ENCODE measurements at places on chromosomes 3 and 15.

DNA sequence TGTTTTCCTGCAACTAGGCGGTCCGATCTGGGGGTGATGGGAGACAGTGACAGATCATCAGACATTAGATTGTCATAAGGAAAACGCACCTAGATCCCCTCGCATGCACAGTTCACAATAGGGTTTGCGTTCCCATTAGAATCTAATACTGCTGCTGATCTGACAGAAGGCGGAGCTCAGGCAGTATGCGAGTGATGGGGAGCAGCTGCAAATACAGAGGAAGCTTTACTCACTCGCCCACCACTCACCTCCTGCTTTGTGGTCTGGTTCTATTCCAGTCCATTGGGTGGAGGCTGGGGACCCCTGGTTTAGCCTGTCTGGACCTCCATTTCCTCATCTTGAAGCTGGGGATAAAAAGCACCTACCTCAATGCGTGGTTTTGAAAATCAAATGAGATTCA lies 437.5 kb upstream of the PROK2 start:
- no peak for DNase-seq

DNA sequence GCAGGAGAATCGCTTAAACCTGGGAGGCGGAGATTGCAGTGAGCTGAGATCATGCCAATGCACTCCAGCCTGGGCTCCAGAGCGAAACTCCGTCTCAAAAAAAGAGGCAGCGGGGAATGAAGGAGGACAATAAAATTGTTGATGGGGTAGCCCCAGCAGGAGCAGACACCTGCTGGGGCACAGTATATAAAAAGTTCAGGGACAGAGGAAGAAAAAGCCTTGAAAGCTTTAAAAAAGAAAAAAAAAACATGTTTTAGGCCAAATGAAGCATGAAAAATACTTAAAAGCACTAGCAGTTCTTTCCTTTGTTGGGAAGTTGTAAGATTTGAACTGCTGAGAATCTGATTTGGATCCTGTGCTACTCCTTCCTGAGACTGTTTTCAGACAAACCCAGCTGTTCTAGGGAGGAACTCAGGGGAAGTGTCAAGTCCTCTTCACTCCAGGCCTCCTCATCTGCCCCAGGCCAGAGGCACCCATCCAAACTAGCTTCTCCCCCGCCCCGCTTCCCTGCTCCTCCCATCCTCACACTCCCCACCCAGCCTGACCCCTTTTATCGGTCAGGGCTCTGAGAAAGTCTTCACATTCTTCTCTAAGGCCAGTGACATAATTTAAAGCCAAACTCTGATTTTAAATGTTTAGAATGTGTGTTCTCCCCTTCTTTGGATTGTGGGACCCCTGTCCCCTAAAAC lies 4.9 kb downstream of the IL17RD start:
- peak; percentile 62 for DNase-seq

GRCh38 chr15:74901612-74902063 lies 5.0 kb downstream of the FAM219B start:
- DNase-seq: no peak

DNA sequence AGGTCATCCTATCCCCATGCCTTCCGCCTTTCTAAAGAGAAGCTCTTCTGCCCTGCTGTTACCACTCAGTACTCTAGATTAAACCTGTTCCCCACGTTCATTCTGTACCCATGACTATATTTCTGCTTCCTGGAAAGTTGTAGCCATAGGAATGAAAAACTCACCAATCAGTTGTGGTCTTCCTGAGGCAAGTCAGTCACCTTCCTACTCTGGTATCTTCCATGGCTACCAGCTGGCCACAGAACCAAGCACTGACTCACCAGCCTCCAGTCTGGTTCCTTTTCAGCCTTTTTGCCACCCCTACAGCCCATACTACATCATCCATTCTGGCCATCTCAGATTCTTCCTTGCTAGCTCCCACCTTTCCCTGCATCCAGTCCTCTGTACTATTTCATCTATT lies 46.4 kb downstream of the TMEM44 start:
- DNase-seq: no peak

DNA sequence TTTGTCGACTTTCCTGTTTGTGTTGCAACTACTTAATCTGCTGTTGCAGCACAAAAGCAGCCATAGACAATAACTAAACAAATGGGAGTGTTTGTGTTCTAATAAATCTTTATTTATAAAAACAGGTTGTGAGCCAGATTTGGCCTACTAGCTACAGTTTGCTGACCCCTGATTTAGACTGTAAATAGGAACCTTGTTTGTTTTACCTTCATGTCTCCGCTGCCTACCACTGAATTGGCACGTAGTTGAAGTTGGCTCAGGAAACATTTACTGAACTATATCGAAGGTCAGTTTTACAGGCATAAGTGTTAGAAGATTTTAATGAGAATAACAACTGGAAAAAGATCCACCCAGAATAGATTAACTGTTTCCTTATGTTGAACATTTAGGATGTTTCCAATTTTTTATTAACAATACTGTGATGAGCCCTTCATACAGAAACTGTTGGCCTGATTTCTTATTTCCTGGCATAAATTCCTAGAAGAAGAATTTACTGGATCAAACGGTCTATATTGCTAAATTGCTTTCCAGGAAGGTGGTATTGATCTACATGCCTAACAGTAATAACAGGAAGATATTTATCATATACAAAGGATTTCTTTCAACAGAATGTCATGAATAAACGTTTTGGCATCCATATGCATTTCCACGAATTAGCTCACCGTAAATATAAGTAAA lies 156.2 kb upstream of the NR2E3 start:
- DNase-seq: no peak

GRCh38 chr3:69276884-69277283 lies 109.0 kb downstream of the FRMD4B start:
- DNase-seq: no peak

- no peak for DNase-seq
Measured at GRCh38 chr15:27382361-27383025, 411.5 kb downstream of the GABRG3 start.

GRCh38 chr15:26007151-26007550 lies 144.0 kb upstream of the ATP10A start:
- no peak for DNase-seq

DNA sequence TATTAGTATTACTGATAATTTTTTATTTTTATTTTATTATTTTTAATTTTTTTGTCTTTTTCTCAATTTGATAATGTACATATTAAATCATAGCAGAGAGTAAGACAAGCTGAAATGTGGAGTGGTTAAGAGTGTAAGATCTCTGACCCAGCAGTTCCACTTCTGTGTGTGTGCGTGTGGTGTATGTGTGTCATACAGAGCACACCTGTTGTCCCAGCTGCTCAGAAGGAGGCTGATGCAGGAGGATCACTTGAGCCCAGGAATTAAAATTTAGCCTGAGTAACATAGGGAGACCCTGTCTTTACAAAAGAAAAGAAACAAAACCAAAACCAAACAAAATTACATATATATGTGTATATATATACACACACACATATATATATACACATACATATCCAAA lies 1.4 kb upstream of the CIDEC start:
- DNase-seq: no peak

- DNase-seq: no peak
Measured at GRCh38 chr15:85335193-85335942, 45.0 kb upstream of the AKAP13 start.

DNA sequence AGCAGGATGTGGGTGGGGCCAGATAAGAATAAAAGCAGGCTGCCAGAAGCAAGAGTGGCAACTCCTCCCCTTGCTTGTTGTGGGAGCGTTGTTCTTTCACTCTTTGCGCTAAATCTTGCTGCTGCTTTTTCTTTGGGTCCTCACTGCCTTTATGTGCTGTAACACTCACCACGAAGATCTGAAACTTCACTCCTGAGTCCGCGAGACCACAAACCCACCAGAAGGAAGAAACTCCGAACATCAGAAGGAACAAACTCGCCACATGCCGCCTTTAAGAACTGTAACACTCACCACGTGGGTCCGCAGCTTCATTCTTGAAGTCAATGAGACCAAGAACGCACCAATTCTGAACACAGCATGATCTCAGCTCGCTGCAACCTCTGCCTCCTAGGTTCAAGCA lies 72.9 kb downstream of the IL12A start:
- DNase-seq: no peak

GRCh38 chr15:73727330-73727976 lies 25.7 kb downstream of the INSYN1 start:
- no peak for DNase-seq

DNA sequence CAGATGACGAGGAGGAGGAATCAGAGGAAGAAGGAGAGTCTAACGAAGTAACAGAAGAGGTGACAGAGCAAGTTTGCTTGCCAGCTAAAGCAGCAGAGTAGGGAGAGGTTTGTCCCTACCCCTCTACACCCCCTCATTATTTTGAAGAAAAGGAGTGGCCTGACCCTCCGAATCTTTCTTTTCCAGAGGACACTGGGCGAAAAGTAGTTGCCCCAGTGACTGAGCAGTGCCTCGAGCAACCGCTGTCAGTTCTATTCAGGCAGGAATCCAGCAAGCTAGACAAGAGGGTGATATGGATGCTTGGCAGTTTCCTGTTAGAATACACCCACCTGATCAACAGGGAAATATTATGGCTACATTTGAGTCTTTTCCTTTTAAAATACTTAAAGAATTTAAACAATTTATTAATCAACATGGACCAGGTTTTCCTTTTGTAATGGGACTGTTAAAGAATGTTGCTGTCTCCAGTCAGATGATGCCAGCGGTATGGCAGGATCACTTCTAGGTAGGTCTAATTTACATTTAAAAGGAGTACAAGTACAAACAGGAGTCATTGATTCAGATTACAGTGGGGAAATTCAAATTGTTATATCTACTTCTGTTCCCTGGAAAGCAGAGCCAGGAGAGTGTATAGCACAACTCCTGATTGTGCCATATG lies 31.9 kb upstream of the ACVR2B start:
- no peak for DNase-seq

GRCh38 chr15:77588126-77588525 lies 44.6 kb downstream of the LINGO1 start:
- no peak for DNase-seq

- no peak for DNase-seq
Measured at GRCh38 chr15:58864602-58865424, 68.7 kb downstream of the SLTM start.

- no peak for DNase-seq
Measured at GRCh38 chr15:46892621-46893160, 824.6 kb upstream of the SEMA6D start.

GRCh38 chr3:101567528-101568317 lies 6.1 kb downstream of the TRMT10C start:
- DNase-seq: no peak

- no peak for DNase-seq
Measured at GRCh38 chr3:82002491-82002890, 241.0 kb upstream of the GBE1 start.

- no peak for DNase-seq
Measured at GRCh38 chr15:78810362-78811123, 721 bp downstream of the ADAMTS7 start.

GRCh38 chr3:183306798-183307671 lies 54.0 kb downstream of the B3GNT5 start:
- DNase-seq: no peak

- no peak for DNase-seq
Measured at GRCh38 chr3:177883957-177884356, 652.3 kb upstream of the KCNMB2 start.

DNA sequence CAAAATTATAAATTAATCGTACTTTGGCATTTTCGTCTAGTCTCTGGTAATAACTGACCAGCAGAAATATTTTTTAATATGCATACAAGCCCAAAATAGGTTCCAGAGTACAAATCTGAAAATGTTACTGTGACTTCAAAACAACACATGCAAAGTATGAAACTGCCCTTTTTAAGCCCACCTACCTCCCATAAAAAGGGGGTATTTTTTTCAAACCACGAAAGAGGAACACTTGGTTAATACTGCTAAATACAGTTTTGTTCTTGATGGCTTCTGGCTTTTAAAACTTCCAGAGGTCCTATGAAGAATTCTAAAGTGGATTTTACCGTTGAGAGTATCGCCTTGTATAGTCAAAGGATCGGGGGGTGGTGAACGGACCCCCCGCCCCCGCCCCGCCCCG lies 610.7 kb downstream of the FOXP1 start:
- no peak for DNase-seq

- DNase-seq: no peak
Measured at GRCh38 chr3:119288669-119289403, 5.3 kb upstream of the ARHGAP31 start.

GRCh38 chr3:115502128-115502527 lies 121.2 kb upstream of the GAP43 start:
- DNase-seq: no peak

DNA sequence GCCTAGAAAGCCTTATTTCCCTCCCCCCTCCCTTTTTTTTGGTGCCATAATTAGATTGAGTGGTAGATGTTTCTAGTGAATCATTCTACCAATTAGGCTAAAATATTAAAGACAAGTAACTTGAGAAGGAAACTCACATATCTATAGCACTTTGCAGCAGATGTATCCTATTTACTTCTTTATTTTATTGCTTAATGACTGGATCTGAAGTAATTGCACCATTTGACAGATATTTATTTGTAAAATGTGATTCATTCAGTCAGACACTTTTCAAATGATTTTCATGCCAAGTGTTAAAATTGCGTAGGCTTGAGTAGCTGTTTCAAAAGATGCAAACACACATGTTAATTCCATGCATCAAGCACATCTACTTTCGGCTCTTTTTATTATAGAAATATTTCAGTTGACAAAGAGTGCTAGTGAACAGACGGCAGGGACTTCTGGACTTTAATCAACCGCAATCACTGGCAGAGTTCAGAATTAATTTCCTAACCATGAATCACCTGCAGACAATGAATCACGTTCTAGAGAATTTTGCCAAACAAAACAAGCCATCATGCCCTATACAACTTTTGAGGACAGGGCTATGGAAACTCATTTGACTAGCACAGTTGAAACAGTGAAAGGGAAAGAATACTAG lies 636.8 kb downstream of the MECOM start:
- no peak for DNase-seq

- no peak for DNase-seq
Measured at GRCh38 chr3:161349529-161350312, 21.6 kb downstream of the SPTSSB start.

DNA sequence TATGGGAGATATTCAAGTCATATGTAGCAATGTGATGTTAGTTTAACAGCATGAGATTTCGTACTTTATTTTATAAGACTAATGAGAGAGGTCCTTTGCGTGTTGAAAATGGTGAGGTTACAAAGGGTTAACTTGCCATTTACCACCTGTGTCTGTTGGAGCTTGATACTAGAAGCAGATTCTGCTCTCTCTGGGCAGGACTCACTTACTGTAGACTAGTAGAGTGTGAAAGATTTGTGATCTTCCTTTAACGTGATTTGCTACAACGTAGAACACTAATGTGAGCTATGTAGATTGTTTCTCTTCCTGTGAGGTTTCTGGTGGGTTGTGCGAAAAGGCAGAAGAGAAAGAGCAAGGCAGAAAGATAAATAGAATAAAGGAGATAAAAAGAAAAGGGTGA lies 1.1 kb downstream of the TP63 start:
- no peak for DNase-seq

- DNase-seq: no peak
Measured at GRCh38 chr3:178537122-178537705, 978 bp downstream of the KCNMB2 start.

All from NT2/D1 (cell line).